ENCODE measurements at places on chromosomes 2 and 18. TPM values are rescaled to one million over a fixed set of nuclear protein-coding genes. Genes with fewer than 3 reads are reported as not detected.

Gene LYPD1
- total RNA-seq: 25.4 TPM

Gene TANK
- 115 TPM for total RNA-seq

Gene OXER1
- 0.31 TPM for total RNA-seq

Gene SLC5A7
- 1.3 TPM for total RNA-seq

Gene CTAGE1
- not detected for total RNA-seq

Gene MAP3K19
- 1.6 TPM for total RNA-seq

Gene IGFBP2
- total RNA-seq: 124 TPM

Gene NT5DC4
- total RNA-seq: not detected

Gene RAB3GAP1
- total RNA-seq: 86.4 TPM

Gene POTEJ
- total RNA-seq: not detected

Gene SLC40A1
- total RNA-seq: 17.2 TPM

Gene KLHL41
- 2.8 TPM for total RNA-seq

Gene MPHOSPH10
- 30.4 TPM for total RNA-seq

Gene ASPRV1
- 8.8 TPM for total RNA-seq

Gene IL36B
- total RNA-seq: not detected

Gene GRB14
- total RNA-seq: 19.1 TPM

Gene REEP1
- total RNA-seq: 191 TPM

Gene ALPG
- not detected for total RNA-seq

Gene TXNDC2
- not detected for total RNA-seq

Gene AOX1
- 1.9 TPM for total RNA-seq

Gene CYP27A1
- 3.4 TPM for total RNA-seq

Gene SERPINB11
- not detected for total RNA-seq

Gene DPP4
- 9.4 TPM for total RNA-seq

Gene IL36G
- not detected for total RNA-seq

Gene GALNT14
- 16.0 TPM for total RNA-seq

Gene DNAH7
- total RNA-seq: 19.4 TPM

Gene RNF152
- total RNA-seq: 82.9 TPM

Gene DOK6
- 94.5 TPM for total RNA-seq

Gene CPLX4
- not detected for total RNA-seq

Gene CNTNAP5
- total RNA-seq: 65.1 TPM

Gene C2orf80
- total RNA-seq: 21.0 TPM

Gene CRACDL
- total RNA-seq: 0.94 TPM

Gene ALPP
- not detected for total RNA-seq

Gene PRKCE
- total RNA-seq: 77.0 TPM

Gene LYG2
- total RNA-seq: not detected

Gene LRRFIP1
- total RNA-seq: 72.0 TPM

Gene LGALSL
- 31.6 TPM for total RNA-seq

Gene ASAP2
- 72.6 TPM for total RNA-seq

Gene SERPINB12
- not detected for total RNA-seq

Gene IL1B
- 2.2 TPM for total RNA-seq

Gene TACR1
- 0.94 TPM for total RNA-seq

Gene CABYR
- 26.6 TPM for total RNA-seq

Gene MPP4
- 0.63 TPM for total RNA-seq

Gene LIMS4
- 0.94 TPM for total RNA-seq

Gene L3MBTL4
- 13.1 TPM for total RNA-seq

Gene TRIM54
- total RNA-seq: not detected

Gene PLEKHB2
- 110 TPM for total RNA-seq

Gene IL1R1
- total RNA-seq: 0.31 TPM

Gene AGXT
- not detected for total RNA-seq

Gene ANKRD30B
- 2.2 TPM for total RNA-seq

Gene METTL8
- 22.2 TPM for total RNA-seq

Gene TTLL4
- total RNA-seq: 21.9 TPM

Gene MYOM1
- 2.2 TPM for total RNA-seq

All from parietal lobe (tissue), 2 donors.